Prostate gland (tissue), 2 donors: ENCODE measurements at places on chromosomes 16 and 17. TPM values are rescaled to one million over a fixed set of nuclear protein-coding genes. Genes with fewer than 3 reads are reported as not detected.

DNA sequence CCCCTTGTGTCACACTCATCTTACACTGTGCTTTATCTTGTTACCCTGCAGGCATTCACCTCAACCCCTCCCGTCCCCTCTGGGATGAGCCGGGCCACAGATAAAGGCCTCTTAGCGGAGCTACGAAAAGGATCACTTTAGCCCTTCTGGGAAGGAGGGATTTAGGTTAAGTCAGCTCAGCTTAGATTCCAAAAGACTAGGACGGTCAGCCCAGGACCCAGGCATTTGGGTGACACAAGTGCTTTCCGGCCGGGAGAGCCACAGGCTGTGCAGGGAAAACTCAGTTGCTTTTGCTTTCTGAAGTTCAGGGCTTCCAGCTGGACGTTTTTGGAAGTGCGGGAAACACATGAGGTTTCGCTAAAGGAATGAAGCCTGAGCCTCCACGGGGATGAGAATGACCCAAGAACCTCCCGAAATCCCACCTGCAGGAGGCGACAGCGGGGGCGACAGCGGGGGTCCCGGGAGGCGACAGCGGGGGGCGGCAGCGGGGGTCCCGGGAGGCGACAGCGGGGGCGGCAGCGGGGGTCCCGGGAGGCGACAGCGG lies 11.6 kb upstream of the METRNL start:
- DNase-seq, result no peak

- no peak for DNase-seq
These were observed 543 bp downstream of the TXNDC11 start for GRCh38 chr16:11742093-11742535.

The HERPUD1 gene
- 365 TPM for total RNA-seq

- no peak for DNase-seq
These were observed 664 bp downstream of the HBQ1 start for GRCh38 chr16:180681-181564.

GRCh38 chr16:50386139-50386538 lies 17.4 kb upstream of the BRD7 start:
- DNase-seq, result no peak

GRCh38 chr17:80491478-80492342 lies 15.3 kb upstream of the NPTX1 start:
- no peak for DNase-seq

DNA sequence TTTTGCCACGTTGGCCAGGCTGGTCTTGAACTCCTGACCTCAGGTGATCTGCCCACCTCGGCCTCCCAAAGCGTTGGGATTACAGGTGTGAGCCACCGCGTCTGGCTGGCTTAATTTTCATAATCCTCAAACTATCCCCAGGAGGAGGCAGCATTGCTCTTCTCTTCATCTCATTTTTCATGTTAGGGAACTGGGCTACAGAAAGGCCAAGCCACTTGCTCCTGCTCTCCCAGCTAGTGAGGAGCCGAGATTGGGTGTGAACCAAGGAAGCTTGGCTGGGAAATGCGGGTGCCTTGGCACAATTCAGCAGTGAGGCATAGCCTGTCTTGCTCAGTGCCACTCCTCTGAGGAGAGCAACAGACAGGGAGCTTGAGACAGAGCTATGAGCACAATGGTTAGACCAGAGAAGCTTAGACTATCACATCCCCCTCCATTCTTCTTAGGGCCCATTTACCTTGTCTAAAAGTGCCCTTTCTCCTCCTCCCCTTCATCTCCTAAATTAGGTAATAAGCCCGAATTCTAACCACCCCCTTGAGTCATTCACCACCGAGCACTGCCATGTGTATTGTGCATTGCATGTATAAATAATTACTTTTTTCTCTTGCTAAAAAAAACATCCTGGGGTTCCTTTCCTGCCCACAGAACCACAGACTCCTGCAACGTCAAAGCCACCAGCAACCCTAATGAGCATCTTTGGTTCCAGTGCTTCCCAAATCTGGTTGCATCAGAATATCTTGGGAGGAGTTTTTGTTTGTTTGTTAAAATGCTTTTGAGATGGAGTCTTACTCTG lies 20.0 kb upstream of the KIF19 start:
- no peak for DNase-seq

The SYNGR3 gene
- 4.0 TPM for total RNA-seq

DNA sequence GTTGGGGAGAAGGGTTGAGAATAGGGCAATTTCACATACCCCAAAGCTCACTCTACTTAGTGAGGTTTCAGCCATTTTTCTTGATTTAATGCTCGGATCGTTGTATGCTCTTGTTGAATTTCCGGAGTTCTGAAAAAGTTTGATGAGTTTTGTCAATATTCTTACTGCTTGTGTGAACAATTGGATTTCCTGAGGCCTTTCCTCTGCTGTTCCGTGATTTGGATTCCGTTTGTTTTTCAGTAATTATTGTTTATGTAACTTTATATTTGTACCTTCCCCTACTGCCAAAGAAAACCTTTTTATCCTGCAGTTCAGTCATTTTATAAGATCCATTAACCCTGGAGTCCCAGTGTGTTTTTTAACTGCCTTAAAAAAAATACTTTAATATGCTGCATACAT lies 62.9 kb downstream of the PHKB start:
- DNase-seq, result no peak

GRCh38 chr17:71055128-71055527 lies 885.8 kb downstream of the KCNJ2 start:
- DNase-seq, result no peak

DNA sequence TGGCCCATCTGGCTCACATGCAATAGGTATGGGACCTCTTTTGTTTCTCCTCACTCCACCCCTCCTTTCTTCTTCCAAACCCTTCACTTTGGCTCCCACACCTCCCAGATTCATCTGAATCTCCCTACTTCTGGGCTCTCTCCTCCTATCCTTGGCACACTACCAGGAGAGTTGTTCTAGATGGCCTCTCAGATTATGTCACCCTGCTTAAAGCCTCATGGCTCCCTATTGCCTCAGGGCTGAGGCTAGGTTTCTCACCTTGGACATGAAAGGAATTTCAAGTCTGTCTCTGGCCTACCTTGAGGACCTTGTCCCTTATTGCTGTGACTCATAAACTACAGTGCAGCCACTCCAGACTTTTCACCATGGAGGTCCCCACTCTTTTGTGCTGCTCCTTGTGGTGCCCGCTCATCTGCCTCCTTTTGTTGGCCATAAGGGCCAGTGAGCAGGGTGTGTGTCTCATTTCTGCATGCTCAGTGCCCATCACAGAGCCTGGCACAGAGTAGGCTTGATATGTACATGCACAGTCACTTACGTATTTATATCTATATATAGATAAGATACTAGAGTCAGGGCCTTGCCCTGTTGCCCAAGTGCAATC lies 1.0 kb upstream of the MFAP4 start:
- DNase-seq, result no peak

DNA sequence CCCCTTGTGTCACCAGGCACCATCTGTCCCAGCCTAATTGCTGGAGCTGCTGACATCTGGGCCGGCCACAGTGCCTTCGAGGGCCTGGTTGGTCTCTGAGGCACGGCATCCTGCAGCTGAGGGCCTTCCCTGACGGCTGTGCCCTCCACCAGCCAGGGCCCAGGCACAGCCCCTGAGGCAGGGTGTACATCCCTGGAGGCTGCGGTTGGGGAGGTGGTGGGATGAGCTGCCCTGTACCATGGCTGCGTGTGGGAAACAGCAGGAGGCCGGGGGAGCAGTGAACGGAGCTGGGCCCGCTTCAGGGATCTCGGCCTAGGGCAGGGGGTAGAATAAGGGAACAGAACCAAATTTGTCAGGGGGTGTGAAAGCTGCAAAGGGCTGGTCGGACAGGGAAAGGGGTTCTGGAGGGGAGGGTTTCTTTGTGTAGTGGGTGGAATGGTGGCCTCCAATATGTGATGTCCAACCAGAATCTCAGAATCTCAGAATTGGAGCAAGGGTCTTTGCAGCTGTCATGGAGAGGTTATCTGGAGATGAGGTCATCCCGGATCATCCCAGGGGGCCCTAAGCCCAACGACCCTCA lies 10.0 kb upstream of the SLC38A10 start:
- no peak for DNase-seq

DNA sequence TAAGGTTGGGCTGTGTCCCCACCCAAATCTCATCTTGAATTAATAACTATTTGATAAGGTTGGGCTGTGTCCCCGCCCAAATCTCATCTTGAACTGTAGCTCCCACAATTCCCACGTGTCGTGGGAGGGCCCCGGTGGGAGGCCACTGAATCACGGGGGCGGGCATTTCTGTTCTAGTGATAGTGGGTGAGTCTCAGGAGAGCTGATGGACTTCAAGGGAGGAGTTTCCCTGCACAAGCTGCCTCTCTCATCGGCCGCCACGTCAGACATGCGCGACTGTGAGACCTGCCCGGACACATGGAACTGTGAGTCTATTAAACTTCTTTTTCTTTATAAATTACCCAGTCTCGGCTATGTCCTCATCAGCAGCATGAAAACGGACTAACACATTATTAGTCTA lies 44.9 kb upstream of the METRNL start:
- no peak for DNase-seq

The HSF4 gene
- 109 TPM for total RNA-seq

GRCh38 chr17:57463103-57463885 lies 207.0 kb downstream of the MSI2 start:
- no peak for DNase-seq

The TMEM204 gene
- 33.9 TPM for total RNA-seq

The AANAT gene
- total RNA-seq, result not detected

DNA sequence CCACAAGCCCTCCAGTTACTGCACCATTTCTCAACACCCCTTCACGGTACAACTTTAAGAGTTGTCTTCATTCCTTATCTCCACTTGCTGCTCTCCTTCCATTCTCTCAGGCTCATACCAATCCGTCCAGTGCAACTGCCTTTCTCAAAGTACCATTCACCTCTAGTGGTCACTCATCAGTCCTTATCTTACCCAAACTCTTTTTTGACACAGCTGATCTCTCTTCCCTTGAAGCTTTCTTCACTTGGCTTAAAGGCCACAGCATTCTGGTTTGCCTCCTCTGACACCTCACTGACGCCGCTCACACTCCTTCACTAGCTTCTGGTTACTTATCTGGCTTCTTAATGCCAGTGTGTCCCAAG lies 24.9 kb downstream of the UBE2G1 start:
- no peak for DNase-seq

DNA sequence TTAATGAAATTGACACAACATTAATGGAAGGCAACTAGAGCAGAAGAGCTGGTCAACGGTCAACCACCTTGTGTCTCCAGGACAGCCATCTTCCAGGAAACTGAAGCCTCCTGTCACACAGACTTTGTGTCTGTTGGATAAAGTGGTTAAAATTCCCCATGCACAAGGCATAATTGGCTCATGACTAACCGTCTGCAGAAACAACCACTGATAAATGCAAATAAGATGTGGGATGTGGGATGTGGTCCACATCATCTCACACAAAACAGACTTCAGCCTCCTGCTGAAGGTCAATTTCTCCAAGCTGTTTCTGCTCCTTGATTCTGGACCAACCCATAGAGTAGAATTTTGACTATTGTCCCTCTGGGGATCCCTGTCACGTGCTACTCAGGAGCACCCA lies 26.9 kb upstream of the XYLT1 start:
- DNase-seq, result no peak

DNA sequence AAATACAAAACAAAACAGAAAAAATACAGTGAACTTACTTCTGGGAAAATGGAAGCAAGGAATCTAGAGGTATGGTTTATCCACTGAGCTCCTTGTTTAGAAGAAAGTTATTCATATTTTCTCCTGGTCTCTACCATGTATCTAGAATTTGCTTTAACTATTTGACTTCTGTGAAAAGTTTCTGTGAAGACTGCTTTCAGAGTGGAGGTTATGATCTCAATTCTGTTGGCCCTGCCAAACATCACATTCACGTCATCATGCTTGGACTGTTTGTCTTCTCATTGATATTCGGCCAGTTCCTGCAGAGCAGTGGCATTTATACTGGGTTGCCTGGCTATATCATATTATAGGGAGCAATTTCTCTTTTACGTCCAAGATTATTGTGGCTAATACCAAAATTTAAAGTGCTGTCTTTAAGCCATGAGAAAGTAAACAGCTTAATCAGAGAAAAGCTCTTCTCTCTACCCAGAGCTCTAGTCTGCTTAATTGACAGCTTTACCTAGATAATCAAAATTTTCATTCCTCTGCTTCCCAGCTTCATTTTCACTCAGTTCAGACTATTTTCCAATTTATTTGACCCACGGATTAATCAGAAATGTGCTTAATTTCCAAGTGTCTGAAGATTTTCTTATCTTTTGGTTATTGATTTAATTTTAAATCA lies at the start of gene ABCA8:
Gene ABCA8 (minus strand): TSS at position 212 of the 661 bp plus-strand sequence. CDS start 13,358 bp downstream, outside the sequence.
- DNase-seq, result no peak

- peak; percentile 43 for DNase-seq
These were observed 15.3 kb downstream of the VPS53 start for GRCh38 chr17:699345-699744.

The USP7 gene
- 60.2 TPM for total RNA-seq
